ENCODE measurements at places on chromosomes 16 and 17. TPM values are rescaled to one million over a fixed set of nuclear protein-coding genes. Genes with fewer than 3 reads are reported as not detected.
A peak's percentile ranks its signal among the peaks of the same experiment; 100 is the strongest.

Gene UMOD
- total RNA-seq = 0.28 TPM

Gene TBC1D3H
- total RNA-seq = 0.05 TPM

Gene TLCD2
- 0.24 TPM for total RNA-seq

Gene CLEC18C
- total RNA-seq = 0.05 TPM

Gene WIPI1
- total RNA-seq = 6.8 TPM

Gene MT1A
- total RNA-seq = 1.2 TPM

Gene TEX19
- 0.57 TPM for total RNA-seq

Gene NLE1
- 11.2 TPM for total RNA-seq

Gene CDYL2
- 2.6 TPM for total RNA-seq

Gene FGF11
- total RNA-seq = 5.8 TPM

Gene EDC4
- 39.7 TPM for total RNA-seq

DNA sequence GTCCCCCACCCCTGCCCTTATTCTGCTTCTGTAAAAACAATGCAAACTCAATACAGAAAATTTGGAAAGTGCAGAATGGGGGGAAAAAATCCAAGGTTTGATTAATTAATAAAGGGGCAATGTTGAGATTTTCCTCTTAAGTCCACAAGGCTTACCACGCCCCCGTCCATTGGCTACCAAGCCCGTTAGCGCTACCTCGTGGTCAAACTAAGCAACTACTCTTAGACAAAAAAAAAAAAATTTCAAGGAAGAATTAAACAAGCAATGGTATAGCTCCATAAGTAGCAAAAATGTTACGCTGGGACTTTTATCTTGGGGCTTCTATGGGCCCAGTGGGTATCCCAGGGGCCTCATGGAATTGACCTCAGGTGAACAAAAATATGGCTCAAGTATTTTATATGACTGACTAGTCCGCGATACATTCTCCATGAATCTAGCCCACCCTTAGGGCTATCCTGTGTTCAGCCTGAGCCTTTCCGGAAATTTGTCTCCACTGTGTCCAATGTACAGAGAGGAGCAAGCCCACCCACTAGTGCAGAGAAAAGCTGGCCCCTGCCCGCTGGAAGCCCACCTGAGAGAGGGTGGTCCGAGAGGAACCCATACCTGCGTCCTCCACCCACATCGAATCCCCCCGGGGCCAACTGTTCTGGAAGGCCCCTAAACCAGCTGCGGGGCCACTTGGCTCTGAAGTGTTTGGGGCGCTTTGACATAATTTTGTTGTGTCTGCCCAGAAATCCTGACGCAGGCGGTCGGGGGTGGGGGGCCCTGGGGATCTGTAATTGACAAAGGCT is 19.1 kb upstream of the TEX2 start:
- peak; percentile 67 for DNase-seq
- H3K4me1 ChIP-seq = peaks cover 6% of the 10 kb centered on the region
- H3K27me3 ChIP-seq = no peaks in the 10 kb centered on the region
- no peaks in the 10 kb centered on the region for H3K36me3 ChIP-seq

DNA sequence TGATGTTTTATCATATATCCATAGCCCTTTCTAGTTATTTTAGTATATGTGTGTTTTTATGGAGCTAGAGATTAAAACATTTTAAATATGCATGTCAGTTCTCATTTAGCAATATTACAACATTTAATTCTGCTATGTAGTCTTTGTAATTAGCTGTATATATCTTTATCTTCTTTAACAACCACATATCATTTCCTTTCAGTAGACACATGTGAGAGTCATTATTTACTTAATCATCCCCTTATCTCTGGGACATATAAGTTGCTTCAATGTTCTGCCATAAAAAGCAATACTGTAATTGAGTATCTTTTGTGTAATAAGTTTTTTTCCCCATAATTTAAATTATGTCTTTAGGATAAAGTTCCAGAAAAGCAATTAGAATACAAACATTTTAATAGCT is 52.0 kb upstream of the CLEC3A start:
- H3K27ac ChIP-seq = no peak overlapping the region
- no peak overlapping the region for H3K4me3 ChIP-seq
- no peaks in the 10 kb centered on the region for H3K27me3 ChIP-seq

DNA sequence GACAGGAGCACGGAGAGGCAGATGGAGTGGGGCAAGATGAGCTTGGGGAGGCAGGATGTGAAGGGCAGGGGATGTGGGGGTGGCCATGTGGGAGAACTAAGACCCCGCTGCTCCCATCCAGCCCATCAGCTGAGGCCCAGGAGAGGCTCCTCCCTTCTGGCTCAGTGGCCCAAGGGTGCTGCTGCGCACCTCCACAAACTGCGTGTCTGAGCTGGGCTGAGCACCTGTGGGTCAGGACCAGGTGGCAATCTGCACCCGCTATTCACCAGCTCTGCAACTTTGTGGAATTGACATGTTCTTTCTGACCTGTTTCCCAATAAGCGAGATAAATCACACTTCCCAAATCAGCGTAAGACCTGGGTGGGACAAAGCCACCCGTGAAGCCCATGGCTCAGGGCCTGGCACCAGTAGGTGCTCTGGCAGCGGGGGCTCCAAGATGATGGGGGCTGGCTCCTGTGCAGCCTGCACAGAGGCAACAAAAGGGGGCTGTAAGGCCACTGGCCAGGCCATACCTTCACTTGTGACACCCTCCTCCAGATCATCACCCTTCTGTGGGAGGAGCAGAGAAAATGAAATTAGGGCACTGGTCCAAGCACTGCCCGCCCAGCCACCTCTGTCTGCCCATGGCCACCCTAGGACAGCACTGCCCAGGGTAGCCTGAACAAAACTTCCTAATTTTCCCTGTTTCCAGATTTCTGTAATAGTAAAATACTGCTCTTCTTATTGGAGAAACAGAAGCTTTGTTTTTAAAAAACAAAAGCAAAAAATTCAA is 11.7 kb upstream of the SREBF1 start:
- no peaks in the 10 kb centered on the region for H3K36me3 ChIP-seq
- DNase-seq = no peak
- no peaks in the 10 kb centered on the region for H3K27me3 ChIP-seq
- H3K4me3 ChIP-seq = no peak overlapping the region
- H3K27ac ChIP-seq = peak overlapping the region; percentile 71

- DNase-seq = no peak
- H3K27me3 ChIP-seq = peaks cover 13% of the 10 kb centered on the region
- no peak overlapping the region for H3K27ac ChIP-seq
- no peak overlapping the region for H3K4me3 ChIP-seq
Observed at GRCh38 chr16:51129105-51129504, 22.0 kb downstream of the SALL1 start.

GRCh38 chr16:77584205-77584859 is 138.0 kb upstream of the NUDT7 start:
- H3K4me3 ChIP-seq = no peak overlapping the region
- no peak overlapping the region for H3K27ac ChIP-seq
- no peaks in the 10 kb centered on the region for H3K36me3 ChIP-seq
- H3K27me3 ChIP-seq = no peaks in the 10 kb centered on the region

DNA sequence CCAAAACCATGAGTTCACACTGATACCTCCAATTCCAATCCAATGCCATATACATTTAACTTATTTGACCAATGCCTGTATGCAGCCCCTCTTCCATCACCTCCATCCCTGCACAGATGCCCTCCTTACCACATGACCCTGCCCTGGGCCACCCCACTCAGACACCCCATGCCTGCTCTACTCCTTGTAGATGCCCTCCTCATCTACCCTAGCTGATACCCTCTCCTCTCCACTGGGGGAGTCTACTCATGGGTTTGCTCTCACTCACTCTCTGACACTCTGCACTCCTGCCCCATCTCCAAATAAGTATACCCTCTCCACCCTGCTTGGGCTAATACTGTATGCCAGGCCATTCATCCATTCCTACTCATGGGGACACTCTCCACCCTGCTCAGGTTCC is 16.0 kb upstream of the CMTM4 start:
- no peak overlapping the region for H3K27ac ChIP-seq
- DNase-seq = no peak
- H3K4me1 ChIP-seq = no peaks in the 10 kb centered on the region
- no peaks in the 10 kb centered on the region for H3K27me3 ChIP-seq
- H3K36me3 ChIP-seq = no peaks in the 10 kb centered on the region

GRCh38 chr17:66310528-66311148 is 8.2 kb downstream of the PRKCA start:
- H3K27ac ChIP-seq = no peak overlapping the region
- no peaks in the 10 kb centered on the region for H3K4me1 ChIP-seq
- DNase-seq = no peak
- H3K4me3 ChIP-seq = no peak overlapping the region

- no peak overlapping the region for H3K27ac ChIP-seq
- no peak for DNase-seq
- H3K36me3 ChIP-seq = no peaks in the 10 kb centered on the region
- H3K27me3 ChIP-seq = no peaks in the 10 kb centered on the region
Observed at GRCh38 chr16:69402439-69402838, 16.6 kb upstream of the TERF2 start.

- no peak overlapping the region for H3K27ac ChIP-seq
- no peaks in the 10 kb centered on the region for H3K27me3 ChIP-seq
- H3K36me3 ChIP-seq = peaks cover 42% of the 10 kb centered on the region
- DNase-seq = no peak
- H3K4me3 ChIP-seq = no peak overlapping the region
Observed at GRCh38 chr17:39177256-39177655, 11.3 kb upstream of the ARL5C start.

DNA sequence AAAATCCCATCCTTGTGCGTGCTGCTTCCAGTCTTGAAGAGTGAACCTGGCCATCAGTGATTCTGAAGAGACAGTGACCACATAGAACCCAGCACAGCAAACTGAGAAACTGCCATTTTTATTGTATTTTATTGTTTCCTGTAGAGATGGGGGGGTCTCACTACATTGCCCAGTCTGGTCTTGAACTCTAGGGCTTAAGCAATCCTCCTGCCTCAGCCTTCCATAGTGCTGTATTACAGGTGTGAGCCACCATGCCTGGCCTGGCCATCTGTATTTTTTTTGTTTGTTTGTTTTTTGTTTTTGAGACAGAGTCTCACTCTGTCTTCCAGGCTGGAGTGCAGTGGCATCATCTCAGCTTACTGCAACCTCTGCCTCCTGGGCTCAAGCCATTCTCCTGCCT is 13.9 kb downstream of the CENPV start:
- no peak overlapping the region for H3K4me3 ChIP-seq
- no peaks in the 10 kb centered on the region for H3K4me1 ChIP-seq
- no peak for DNase-seq

DNA sequence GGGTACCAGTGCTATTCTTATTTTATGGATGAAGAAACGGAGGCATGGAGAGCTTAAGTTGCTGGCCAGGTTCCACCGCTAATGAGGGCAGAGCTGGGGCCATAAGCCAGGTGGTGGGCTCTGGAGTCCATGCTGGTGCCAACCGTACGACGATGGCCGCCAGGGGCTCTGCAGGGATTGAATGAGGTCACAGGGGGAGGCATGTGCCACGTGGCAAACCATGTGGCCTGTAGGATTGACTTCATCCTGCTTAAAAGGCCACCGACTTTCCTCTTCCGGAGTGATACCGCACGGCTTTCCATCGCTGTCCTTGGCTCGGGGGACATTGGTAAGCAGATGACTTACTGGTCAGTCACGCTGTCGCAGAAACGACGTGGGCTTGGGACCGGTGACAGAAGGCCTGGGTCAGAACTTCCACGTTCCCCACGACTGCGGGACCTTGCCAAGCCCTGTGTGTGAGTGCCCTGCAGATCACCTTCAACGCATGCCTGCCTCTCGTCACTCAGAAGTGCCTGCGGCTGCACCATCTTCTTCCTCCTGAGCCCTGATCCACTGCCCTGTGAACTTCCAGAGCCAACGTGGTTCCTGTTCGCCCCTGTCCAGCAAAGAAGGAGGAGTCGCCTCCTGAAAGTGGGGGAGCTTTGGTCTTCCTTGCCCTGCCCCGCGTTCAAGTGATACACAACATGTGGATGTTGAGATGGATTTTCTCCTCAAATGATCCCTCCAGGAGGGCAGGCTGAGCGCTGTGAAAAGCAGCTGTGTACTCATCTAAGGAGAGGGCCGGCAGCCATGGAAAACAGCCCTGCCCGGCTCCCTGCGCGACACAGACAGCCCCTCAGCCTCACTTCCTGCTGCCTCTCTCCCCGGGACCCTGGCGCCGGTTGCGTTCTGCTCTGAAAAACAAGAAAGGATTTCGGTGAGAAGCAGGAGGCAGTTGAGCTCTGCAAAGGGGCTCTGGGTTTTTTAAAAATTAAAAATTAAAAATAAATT is 176.7 kb downstream of the C16orf95 start:
- no peak overlapping the region for H3K4me3 ChIP-seq
- no peaks in the 10 kb centered on the region for H3K4me1 ChIP-seq
- H3K27ac ChIP-seq = no peak overlapping the region

DNA sequence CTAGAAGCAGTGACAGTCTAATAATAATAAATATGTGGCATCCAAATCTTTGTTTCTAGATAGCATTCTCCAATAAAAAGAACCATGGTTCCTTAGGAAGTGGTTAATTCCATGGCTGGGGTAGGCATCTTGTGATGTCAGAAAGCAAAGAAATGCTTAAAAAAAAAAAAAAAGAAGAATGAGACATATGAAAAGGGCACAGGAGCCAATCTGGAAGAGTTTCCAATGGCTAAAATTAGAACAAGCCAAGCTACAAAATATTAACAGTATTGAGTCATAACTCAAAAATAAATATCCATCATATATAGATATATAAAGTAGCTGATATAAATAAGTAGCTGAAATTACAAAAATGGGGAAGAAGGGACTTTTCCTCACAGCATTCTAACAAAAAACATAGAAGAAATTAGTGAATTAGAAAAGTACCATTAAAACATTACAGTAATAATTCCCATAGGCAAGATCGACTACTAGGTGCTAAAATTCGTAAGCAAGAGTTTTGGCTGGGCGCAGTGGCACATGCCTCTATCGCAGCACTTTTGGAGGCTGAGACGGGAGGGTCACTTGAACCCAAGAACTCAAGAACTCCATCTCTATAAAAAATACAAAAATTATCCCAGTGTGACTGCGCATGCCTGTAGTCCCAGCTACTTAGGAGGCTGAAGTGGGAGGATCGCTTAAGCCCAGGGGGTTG is 111.3 kb downstream of the TRIM37 start:
- no peaks in the 10 kb centered on the region for H3K27me3 ChIP-seq
- H3K4me1 ChIP-seq = no peaks in the 10 kb centered on the region
- peaks cover 17% of the 10 kb centered on the region for H3K36me3 ChIP-seq
- H3K4me3 ChIP-seq = no peak overlapping the region
- no peak overlapping the region for H3K27ac ChIP-seq
- DNase-seq = no peak

GRCh38 chr17:6279659-6280058 is 155.3 kb downstream of the AIPL1 start:
- H3K4me1 ChIP-seq = no peaks in the 10 kb centered on the region
- H3K27ac ChIP-seq = no peak overlapping the region
- no peak overlapping the region for H3K4me3 ChIP-seq
- no peaks in the 10 kb centered on the region for H3K27me3 ChIP-seq

- no peak for DNase-seq
- H3K27me3 ChIP-seq = no peaks in the 10 kb centered on the region
- H3K4me3 ChIP-seq = peak overlapping the region; percentile 62
- peaks cover 15% of the 10 kb centered on the region for H3K4me1 ChIP-seq
Observed at GRCh38 chr16:46620266-46621005, 743 bp downstream of the SHCBP1 start.
